ENCODE measurements at places on chromosomes 13 and 19.
A peak's percentile ranks its signal among the peaks of the same experiment; 100 is the strongest.

DNA sequence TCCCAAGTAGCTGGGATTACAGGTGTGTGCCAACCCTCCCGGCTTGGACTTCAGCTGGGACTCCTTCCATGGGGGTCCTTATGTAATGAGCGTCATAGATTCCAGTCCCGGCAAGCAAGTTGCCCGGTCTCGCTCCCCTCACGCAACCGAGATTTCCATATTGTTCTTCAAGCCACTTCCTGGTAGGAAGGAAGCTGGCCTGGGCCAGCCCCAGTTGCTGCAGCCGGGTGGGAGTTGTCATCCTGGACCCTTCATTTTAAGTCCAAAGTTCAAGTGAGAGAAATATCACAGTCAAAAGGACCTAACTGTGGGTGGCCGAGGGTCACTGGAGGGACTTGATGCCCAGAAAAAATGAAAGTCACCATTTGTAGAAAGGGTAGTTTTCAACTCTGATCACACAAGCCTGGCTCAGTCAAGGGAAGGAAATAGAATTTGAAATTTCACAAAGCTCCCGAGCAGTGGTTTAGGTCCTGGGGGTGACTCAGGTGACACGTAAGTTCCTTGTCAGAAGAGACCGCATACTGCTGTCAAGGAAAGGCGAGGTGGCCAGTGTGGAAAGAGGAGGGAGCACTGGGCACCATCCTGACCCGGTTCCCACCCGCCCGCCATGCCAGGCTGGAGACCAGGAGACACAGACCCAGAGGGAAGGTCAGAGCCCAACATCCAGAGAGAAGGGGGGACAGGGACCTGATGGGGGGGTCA is 5.3 kb downstream of the FGF21 start:
- no peak for DNase-seq

DNA sequence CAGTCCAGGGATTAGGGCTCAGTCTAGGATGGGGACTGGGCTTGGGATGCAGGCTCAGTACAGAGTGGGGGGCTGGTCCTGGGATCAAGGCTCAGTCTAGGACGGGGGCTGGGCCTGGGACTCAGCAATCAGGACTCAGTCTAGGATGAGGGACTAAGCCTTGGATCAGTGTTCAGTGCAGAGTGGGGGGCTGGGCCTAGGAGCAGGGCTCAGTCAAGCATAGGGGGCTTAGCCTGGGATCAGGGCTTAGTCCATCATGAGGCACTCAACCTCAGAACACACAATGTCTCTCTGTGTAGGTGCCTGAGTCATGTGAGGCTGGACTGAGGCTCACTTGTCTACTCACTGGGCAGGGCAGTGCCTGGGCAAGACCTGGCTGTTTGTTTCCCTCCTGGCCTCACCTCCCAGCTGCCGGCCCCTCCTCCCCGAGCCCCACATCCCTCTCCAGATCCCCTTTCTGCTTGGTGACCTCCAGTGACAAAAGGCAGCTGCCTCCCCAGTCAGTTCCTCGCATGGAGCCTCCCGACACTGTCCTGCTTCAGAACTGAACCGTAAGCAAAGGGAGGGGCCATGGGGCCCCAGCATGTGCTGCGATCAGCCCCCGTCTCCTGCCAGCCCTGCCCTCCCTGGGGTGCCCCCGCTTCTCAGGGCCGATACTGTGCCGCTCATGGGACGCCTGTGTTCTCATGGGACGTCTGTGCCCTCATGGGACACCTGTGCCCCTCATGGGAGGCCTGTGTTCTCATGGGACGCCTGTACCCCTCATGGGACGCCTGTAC is 6.5 kb upstream of the S1PR4 start:
- DNase-seq: no peak

- no peak for DNase-seq
These were observed 8.7 kb downstream of the PRR12 start for GRCh38 chr19:49599378-49600295.

DNA sequence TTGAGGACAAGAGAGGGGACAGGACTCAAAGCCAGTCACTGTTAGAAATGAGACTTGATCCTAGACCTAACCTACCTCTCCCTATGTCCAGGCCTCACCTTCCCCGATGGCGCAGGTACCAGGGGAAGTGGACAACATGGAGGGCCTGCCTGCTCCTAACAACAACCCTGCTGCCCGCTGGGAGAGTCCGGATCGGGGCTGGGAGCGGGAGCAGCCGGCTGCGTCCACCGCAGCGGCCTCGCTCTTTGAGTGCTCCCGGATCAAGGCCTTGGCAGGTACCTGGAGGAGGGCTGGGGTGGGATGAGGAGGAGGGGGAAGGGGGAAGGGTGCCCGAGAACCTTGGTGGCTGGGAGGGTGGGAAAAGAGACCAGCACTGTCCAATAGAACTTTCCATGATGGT is 5.7 kb downstream of the SPTBN4 start:
- no peak for DNase-seq

- peak; percentile 8 for DNase-seq
These were observed 1.4 kb downstream of the PEG3 start for GRCh38 chr19:56838909-56839651.

DNA sequence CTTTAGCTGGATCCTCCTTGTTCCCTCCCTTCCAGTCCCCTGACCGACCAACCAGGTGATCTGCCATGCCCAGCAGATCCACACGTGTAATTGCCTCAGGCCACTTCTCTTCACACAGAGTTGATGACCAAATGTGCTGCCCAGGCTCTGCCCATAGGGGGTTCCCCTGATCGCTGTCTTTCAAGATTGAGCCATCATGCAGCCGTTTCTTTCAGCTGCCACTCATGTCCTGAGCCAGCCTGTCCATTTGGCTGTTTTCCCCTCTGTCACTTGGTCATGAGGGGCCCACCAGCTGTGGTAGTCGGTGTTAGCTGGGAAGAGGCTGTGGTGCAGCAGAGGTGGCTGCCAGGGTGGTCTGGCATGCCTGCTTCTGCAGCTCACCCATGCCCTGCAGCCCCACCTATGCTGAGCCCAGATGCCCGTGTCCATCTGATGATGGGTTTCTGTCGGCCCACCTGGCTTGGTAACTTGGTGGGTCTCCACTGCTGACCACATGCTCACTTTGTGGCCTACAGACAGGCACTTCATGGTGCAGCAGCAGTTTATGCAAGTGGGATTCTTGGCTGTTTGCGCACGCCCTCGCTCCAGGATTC is 35.6 kb upstream of the GPR183 start:
- DNase-seq: no peak

DNA sequence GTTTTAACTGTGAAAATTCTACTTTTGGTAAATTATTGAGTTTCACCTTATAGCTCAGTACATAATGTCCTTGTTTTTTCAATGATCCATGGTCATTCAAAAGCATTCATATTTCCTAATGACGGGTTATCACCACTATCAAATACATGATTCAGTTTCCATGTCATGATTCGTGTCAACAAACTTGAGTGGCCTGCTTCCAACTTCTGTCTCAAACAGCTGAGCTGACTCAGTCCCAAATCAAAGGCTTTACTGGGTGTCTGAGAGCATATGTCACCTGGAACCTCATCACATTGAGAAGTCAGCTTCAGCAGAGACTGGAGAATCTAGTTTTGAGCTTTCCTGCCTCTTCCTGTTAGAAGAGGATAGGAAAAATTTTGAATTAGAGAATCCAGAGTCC is 40.3 kb upstream of the SGCG start:
- no peak for DNase-seq

DNA sequence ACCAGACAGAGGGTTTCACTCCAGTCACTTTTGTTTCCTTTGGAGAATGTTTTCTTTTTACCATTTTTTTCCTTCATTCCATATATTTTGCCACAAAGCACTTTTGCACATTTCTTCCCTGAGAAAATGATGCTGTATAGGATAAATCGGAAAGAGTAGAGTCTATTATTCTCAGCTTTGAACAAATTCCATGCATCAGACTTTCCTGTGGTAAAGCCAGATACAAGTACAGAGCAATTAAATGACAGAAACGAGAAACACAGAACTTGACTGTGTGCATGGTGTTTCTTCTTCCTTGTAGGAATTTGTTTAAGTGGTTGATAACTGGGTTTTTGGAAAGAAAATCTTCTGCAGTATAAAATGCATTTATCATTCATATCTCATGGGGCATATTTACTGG is 107.4 kb upstream of the CSNK1A1L start:
- DNase-seq: no peak

- no peak for DNase-seq
These were observed 727 bp downstream of the CERS1 start for GRCh38 chr19:18895038-18895823.

GRCh38 chr13:64992314-64992713 is 2237.8 kb downstream of the PCDH9 start:
- no peak for DNase-seq

- DNase-seq: no peak
These were observed 20.5 kb downstream of the MICU2 start for GRCh38 chr13:21583478-21583877.

- DNase-seq: peak; percentile 23
These were observed 155.9 kb upstream of the KLF12 start for GRCh38 chr13:74289861-74290773.

- DNase-seq: peak; percentile 34
These were observed at the start of gene ADM5 for GRCh38 chr19:49689133-49690078. Gene ADM5, plus strand, starts transcription at chr19:49689594. Its CDS starts 244 bp downstream, at chr19:49689838.

- DNase-seq: no peak
These were observed 4.7 kb downstream of the DCLK1 start for GRCh38 chr13:36126491-36126890.

DNA sequence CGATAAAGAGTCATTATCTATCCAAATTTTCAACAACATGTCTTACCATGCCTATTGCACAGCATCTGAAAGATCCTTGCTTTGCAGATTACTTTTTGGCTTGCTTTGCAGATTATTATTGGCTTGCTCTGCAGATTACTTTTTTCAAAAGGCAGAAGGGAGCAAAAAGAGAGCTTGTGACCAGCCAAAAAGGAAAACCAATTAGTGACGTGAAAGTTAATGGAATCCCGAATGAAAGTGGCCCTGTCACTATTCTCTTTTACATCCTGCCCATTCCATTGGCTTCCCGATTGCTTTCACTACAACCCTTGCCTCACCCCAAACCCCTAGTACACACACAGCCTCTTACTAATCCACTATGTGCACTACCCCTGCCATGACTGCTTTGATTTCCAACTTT is 81.3 kb downstream of the LHFPL6 start:
- DNase-seq: no peak

- no peak for DNase-seq
These were observed 31.9 kb downstream of the PAK4 start for GRCh38 chr19:39157275-39157996.

- DNase-seq: peak; percentile 7
These were observed 126.6 kb downstream of the USP12 start for GRCh38 chr13:27044837-27045570.

DNA sequence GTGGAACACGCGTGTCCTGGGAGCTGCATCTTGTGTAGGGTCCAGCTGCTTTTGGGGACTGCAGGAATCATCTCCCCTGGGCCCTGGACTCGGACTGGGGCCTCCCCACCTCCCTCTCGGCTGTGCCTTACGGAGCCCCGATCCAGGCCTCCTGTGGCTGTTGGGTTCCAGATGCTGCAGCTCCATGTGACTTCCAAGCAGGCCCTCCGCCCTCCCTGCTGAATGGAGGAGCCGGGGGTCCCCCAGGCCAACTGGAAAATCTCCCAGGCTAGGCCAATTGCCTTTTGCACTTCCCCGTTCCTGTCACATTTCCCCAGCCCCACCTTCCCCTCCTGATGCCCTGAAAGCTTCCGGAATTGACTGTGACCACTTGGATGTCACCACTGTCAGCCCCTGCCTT is 6.2 kb upstream of the PGLS start:
- DNase-seq: no peak

GRCh38 chr13:109644069-109644750 is 142.2 kb downstream of the IRS2 start:
- DNase-seq: no peak

DNA sequence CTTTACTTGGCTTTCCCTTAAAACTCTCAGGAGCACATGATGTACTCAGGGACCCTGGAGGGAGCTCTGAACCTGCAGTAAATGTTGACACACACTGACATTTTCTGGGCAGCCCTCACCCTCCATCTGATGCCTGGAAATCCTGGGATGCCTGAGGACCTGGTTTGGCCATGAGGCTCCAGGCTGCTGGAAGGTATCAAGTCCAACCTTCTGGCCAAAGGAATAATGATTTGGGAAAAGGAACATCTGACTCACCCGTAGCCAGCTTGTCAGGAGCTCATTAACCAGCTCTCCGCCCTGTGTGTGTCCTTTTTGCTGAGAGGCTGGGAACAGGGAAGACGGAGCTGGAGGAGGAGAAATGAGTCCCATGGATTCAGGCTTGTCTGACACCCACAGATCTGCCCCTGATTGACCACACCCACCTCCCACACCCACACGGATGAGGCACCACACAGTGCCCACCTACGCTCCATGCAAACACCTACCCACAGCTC is 10.3 kb downstream of the ZNF558 start:
- DNase-seq: no peak

- no peak for DNase-seq
These were observed 3.8 kb upstream of the KLK2 start for GRCh38 chr19:50869479-50869878.

GRCh38 chr13:80664950-80665349 is 324.0 kb upstream of the SPRY2 start:
- no peak for DNase-seq

- DNase-seq: no peak
These were observed 61.5 kb upstream of the SLC15A1 start for GRCh38 chr13:98813993-98814392.

DNA sequence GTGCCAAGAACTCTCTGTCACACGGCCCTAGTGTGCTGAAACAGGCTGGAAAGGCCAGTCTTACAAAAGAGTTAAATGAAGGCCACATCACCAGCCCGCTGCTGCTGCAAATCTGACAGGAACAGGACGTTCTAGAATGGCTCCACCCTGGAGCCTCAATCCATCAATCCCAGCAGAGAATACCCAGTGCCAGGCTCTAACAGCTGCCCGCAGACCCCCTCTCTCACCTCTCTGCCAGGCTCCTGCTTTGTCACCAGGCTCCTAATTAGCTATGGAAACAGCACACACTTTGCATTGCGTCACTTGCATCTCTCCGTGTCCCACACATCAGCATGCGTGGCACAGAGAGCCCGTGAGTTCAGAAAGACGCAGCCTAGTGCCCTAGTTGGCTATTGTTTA is 314.1 kb downstream of the FOXO1 start:
- DNase-seq: no peak

DNA sequence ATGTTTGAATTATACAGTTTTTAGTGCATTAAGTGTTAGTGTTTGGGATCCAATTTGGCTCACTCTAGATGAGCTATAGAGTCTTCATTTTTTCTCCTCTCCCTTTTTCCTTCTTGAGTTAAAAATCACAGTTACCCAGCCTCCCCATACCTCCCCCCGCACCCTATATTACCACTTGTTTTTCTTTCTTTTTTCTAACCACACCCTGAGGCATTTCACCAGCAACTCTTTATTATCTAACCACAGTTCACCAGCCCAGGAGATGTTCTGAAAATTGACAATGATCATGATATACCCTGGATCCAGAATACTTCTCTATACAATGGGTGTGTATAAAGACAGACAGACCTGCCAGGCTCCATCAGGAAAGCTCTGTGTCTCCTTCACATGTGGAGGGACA is 86.5 kb upstream of the UBL3 start:
- DNase-seq: no peak

GRCh38 chr13:66585669-66586203 is 644.4 kb downstream of the PCDH9 start:
- no peak for DNase-seq

- no peak for DNase-seq
These were observed 477 bp downstream of the NFILZ start for GRCh38 chr19:8630796-8631424.

GRCh38 chr19:2983351-2984214 is 6.2 kb downstream of the TLE6 start:
- no peak for DNase-seq
